LoVo (cell line): ENCODE measurements at places on chromosomes 4 and X.

- no peak for DNase-seq
These were observed 4.2 kb downstream of the SLC30A9 start for GRCh38 chr4:41994461-41994985.

GRCh38 chr4:99208719-99209075, 10.3 kb downstream of the ADH6 start:
- DNase-seq, result no peak

DNA sequence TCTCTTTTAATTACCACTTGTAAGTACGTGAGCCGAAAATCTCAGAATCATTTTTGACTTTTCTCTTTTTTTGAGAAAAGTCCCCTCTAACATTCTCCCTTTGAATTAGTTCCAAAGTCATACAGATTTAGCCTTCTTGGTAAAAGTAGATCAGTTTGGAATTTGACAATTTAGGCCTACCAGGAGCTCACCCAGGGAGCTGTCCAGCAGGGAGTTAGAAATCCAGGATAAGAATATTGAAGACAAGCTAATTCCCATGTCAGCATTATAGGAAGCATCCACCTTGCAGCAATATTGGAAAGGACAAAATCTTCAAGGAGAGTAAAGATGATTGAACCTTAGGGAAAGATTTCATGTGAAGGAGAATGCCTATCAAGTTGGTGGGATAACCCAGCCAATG, 352.2 kb upstream of the CPEB2 start:
- DNase-seq, result no peak

DNA sequence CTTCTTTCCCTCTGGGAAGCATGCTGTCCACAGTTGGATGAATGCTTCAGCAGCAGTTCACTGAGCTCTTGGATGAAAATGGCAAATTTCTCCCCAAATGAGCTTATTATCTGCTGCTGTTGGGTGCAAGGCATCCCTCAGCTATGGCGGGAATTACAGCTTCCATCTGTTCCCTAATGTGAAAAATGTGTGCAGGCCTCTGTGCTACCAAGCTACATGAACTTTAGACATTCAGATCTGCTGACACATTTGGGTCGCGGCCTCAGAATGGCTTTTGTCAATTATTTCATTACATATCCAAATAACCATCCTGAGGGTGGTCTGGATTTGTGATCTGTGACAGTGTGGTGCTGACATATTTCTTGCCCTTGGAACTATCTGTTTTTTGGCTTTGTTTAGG, 119.5 kb upstream of the SCML1 start:
- DNase-seq, result no peak

DNA sequence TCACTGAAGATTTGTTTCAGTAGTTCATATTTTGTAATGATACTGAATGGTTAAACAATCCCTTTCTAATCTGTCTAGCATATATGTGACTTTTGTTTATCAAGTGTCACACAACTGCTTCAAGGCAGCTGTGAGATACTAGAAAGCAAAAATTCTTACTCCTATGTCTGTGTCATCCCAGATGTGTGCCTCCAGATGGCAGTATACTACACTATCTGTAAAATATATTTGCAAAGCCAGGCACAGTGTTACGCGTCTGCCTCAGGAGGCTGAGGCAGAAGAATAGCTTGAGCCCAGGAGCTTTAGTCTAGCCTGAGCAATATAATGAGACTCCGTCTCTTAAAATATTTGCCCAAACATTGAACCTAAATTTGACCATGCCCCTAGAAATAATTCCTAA, 4.0 kb downstream of the NUDT10 start:
- DNase-seq, result peak; percentile 16

- DNase-seq, result no peak
These were observed 119.8 kb downstream of the COL25A1 start for GRCh38 chr4:109182696-109183095.

DNA sequence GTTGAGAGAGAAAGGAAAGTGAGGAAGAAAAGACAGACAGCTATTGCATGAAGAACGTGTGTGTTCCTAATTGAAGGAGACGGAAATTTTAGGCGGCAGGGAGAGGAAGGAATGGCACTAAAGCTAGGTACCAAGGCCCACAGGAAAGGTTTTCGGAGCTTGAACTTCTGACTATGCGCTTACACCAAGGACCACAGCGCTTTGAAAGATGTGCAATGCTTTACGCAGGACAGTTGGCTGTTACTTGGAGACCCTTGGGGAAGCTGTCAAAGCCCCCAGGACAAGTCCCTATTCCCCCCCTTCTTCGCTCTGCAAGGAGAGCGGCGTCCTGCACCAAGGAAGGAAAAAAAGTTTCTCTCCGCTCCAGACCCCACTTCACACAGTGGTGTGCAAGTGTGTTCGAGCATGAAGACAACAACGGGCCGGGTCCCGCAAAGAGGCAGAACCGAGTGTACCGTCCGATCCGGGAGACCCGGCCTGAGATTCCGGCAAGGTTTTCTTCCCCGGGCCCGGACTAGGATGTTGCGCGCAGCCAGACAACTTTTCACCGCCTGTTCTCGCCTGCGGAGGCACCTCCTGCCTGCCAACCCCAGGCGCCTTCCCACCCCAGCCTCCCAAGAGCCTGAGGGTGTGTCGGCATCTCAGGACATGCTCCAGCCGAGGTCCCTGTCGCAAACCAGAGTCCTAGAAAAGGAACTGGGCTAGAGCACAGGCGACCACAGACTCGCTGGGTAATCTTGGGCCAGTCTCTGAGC, 896 bp downstream of the KDR start:
- DNase-seq, result no peak

GRCh38 chrX:153061732-153062131, 5.5 kb downstream of the PNMA3 start:
- DNase-seq, result no peak

GRCh38 chr4:138097912-138098600, 144.1 kb downstream of the SLC7A11 start:
- no peak for DNase-seq

DNA sequence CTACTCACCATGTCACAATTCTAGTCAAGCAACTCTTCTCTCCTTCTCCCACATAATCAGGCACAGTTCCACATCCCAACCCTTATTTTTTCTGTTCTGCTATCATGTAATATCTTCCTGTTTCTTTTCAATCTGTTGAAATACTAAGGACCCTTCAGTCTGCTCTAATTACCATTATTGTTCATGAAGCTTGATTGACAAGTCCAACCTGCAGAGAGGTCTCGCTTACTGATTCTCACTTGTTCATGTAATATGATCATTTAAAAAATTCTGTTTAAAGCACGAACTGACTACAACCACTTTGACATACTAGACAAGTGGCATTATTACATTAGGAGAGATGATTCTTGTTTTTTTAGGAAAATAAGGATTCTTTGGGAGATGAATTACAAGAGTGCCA, 108.6 kb upstream of the MAD2L1 start:
- DNase-seq, result no peak

GRCh38 chr4:101451086-101451485, 103.8 kb upstream of the PPP3CA start:
- DNase-seq, result no peak

- DNase-seq, result no peak
These were observed at the start of gene DRD5 for GRCh38 chr4:9781343-9782135. Gene DRD5 (plus strand): TSS chr4:9781634. CDS start chr4:9782030, 396 bp downstream.

- DNase-seq, result no peak
These were observed 65.1 kb downstream of the WNK3 start for GRCh38 chrX:54292755-54293154.

GRCh38 chr4:32042486-32043247, 1322.5 kb downstream of the PCDH7 start:
- DNase-seq, result no peak

- DNase-seq, result no peak
These were observed 56.1 kb downstream of the TRIML2 start for GRCh38 chr4:188053302-188053701.
